ENCODE measurements at places on chromosomes 16 and 17.

DNA sequence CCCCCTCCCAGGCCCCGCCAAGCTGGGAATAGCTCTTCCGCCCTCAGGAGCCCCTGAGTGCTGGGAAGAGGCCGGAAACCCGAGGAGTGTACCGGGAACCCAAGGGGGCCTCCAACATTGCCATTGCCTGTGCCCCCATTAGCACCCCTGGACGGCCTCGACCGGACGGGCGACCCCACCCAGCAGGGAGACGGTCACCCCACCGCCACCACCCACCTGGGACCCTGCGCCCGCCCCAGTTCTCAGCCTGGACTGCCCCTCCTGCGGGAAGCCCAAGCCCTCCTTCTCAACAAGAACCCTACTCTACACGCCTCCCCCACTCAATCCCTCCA is 2.0 kb downstream of the CARHSP1 start:
- DNase-seq, result no peak

DNA sequence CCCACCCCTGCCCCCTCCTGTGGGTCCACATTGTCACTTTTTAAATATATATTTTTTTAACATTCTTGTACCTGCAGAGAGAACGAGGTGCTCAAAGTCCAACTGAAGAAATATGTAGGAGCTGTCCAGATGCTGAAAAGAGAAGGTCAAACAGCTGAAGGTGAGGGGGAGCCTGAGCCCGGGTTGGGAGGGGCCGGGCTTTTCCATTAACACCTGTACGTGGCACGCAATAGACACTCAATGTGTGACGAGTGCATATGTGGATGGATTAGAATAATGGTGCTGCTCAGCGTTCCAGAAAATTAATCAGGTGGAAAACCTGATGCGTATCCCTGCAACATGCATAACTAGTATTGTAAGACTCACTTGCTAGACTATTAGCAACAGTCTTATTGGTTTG is 223.0 kb downstream of the SNX29 start:
- no peak for DNase-seq

GRCh38 chr17:360092-360750 is 7.6 kb upstream of the RPH3AL start:
- DNase-seq, result no peak

DNA sequence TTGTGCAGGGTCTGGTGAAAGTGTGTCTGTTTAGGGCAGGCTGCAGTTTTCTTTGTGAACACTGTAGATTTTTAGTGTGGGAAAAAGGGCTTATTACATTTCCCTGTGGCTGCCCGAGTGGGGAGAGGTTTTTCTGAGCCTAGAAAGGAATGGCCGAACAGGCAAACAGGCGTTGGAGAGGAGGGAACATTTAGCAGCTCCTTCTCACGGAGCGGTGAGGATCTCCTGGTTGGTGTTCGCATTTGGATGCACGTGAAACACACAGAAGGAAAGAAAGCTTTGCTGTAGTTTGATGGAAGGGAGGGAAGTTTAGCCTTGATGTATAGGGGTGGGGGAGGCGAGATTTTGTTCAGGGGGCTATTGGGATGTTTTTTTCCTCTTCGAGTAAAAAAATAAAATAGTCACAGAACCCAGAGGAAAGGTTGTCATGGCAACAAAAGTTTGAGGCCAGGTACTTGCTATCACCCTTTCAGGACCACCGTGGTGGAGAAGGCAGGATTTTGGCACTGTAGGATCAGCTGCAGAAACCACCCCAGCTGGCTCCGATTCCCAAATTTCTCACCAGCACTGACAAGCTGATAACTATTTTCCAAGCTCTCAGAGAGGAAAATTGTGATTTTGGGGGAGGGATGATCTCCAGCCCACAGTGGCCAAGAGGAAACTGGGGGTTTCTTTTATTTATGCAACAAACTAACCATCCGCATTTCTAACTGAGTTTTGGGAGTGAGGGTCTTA is 3.5 kb downstream of the GSG1L start:
- no peak for DNase-seq

- no peak for DNase-seq
These were observed 12.4 kb downstream of the RNF40 start for GRCh38 chr16:30774367-30775130.

GRCh38 chr17:16617481-16618060 is 36.1 kb downstream of the ZNF624 start:
- DNase-seq, result no peak

DNA sequence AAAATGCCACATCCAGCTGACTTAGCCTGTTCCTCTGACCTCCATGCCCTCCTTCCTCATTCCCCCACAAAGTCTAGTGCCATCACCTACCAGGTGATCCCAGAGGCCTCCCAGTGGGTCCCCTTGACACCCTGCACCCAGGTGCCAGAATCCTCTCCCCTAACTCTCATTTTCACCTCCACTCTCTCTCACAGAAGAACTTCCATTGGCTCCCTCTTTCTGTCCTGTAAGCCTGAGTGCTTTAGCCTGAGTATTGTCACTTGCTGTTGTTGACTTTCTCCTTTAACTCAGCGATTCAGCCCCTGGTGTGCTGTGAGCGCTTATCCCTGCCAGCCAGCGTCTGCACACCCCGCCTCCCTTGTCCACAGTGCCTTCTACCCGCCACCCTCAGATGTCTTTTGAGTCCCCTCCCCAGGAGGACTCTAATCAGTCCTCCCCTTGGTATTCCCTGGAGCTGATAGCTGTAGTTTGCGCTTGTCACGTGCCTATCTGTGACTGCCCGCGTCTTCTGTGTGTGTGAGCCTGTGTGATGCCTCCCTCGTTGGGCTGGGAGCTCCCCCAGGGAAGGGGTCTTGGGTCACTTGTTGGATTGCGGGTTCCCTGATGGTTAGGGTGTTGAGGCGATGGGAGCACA is 31.9 kb downstream of the ARHGAP23 start:
- no peak for DNase-seq

DNA sequence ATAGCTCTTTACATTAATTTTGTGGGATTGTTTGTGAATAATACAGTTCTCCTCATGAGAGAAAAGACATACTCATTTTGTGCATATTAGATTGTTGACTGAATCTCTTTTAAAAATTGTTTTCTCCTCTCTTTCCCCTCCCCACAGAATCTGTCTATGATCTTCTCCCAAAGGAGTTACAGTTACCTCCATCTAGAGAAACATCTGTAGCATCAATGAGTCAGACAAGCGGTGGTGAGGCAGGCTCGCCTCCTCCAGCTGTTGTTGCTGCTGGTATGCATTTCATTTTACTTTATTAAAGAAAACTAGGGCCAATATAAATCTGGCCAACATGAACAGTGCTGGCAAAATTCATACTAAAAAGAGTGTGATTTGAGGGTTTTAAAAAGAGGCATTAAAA is 60.5 kb downstream of the NFAT5 start:
- DNase-seq, result no peak

GRCh38 chr17:81526662-81527571 is 1.3 kb upstream of the FSCN2 start:
- no peak for DNase-seq

GRCh38 chr17:35312790-35313711 is 60.4 kb downstream of the SLFN11 start:
- DNase-seq, result no peak

DNA sequence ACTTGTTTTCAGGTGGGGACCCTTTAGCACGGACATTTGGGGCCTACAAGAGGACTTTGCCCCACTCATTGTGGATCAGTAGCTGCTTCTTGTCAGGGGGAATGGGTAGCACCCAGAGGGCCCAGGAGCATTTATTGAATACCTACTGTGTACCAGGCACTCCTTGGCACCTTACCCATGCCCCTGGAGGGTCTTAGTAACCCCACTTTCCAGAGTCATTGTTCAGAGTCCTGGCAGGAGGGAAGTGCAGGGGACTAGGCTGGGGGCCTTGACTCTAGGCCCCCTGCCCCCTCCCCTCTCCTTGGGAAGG is 21.0 kb upstream of the CIBAR2 start:
- no peak for DNase-seq

DNA sequence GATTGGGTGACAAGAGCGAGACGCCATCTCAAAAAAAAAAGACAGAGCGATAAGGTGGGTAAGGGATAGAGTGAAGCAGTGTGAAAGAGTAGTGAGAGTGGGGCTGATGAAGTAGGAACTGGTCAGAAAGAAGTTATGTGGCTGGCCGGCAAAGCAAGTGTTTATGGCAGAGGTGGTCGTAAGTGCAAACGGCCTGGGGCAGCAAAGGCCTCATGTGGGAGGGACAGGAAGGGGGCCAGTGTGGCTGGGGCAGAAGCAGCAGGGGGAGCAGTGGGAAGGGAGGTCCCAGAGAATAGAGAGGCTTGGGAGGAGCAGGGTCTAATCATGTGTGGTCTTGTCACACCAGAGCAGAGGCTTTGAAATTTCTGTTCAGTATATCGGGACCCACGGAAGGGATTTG is 186.2 kb downstream of the HS3ST3B1 start:
- DNase-seq, result no peak

- DNase-seq, result no peak
These were observed 454.8 kb upstream of the CDH11 start for GRCh38 chr16:65576631-65577030.

GRCh38 chr16:52050418-52050817 is 496.5 kb downstream of the TOX3 start:
- DNase-seq, result no peak

GRCh38 chr17:51103050-51103449 is 17.6 kb downstream of the SPAG9 start:
- no peak for DNase-seq

GRCh38 chr16:49592546-49593423 is 219.2 kb downstream of the C16orf78 start:
- DNase-seq, result no peak

DNA sequence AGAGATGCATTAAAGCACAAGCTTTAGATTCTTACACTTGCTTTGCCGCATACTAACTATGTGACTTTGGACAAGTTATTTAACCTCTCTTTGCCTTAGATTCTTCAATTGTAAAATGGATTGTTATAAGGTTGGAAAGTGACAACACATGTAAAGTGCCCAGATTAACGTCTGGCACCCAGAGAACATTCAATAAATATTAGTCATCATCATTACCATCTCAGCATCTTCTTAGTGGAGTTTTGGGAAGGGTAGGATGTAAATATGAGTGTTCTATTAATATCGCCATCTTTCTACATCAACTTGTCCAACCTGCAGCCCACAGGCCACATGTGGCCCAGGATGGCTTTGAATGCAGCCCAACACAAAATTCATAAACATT is 27.4 kb upstream of the FAM20A start:
- no peak for DNase-seq

DNA sequence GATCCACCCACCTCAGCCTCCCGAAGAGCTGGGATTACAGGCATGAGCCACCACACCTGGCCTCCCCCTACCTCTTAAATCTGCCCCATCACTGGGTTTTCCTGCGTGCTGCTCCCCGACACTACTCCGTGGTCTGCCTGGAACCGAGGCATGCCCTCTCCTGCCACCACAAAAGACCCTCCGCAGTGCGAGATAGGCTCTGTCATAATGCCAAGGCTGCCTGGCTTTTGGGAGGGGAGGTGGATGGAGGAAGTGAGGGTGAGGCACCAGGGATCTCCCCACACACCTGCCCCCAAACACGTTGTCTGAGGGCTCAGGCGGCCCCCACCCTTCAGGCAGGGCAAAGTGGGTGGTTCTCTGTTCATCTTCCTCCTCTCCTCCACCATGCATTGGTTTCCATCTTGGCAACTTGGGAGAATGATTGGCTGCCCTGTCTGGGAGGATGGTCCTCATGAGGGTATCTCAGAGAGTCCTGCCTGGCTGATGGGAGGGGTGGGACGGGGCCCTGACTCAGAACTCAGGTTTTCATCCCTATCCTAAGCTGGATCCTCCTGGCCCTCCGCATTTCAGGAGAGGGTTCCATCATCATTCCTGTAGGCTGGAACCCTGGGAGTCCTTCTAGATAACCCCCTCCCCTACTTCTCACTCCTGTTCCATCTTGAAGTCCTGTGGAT is 23.2 kb downstream of the IGFBP4 start:
- no peak for DNase-seq

DNA sequence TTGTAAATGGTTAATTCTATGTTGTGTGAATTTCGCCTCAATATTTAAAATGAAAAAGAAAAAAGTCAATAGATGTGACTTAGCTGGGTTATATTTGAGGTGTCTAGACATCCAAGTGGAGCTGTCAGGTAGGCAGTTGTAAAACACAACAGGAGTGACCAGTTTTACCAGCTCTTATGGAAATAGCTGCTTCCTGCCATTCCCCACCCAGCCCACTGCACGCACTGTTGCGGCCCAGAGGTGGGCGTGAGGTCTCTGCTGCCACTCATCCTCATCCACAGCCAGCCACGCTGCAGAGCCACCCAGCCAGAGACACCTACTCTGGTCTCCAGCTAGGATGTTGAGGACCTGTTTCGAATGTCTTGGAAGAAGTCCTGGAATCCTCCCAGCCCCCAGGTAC is 3.4 kb upstream of the CARD14 start:
- DNase-seq, result no peak

- DNase-seq, result no peak
These were observed 10.7 kb downstream of the TBX2 start for GRCh38 chr17:61410141-61411010.

- DNase-seq, result no peak
These were observed 8.6 kb upstream of the TEX19 start for GRCh38 chr17:82350182-82351030.

DNA sequence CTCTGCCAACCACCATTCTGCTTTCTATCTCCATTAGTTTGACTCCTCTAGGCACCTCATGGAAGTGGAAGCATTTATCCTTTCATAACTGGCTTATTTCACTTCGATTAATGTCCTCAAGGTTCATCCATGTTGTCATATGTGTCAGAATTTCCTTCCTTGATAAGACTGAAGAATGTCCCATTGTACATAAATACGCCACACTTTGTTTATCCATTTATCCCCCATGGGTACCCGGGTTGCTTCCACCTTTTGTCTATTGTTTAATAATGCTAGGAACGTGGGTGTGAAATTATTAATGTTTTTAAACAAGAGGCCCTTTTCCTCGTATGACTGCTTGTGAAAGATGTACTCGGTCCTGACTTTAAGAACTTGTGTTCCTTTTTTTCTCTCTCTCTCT is 12.9 kb downstream of the MILR1 start:
- no peak for DNase-seq

DNA sequence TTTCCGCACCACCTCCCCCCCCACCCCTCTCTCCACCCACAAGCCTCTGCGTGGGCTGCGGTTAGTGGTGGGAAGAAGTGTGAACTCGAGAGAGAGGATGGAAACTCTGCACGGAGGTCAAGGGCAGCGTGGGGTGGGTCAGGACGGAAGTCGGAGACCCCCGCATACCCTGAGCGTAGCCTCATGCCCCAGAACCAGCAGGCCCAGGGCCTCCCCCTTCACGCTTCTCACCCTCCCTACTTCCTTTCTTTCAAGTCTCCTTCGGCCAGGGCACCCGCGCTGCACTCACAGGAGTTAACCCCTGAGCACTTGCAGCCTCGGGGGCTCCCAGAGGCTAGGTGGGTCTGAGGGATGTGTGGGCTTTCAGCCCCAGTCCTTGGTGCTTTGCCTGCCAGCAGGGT is 9.2 kb downstream of the TBKBP1 start:
- DNase-seq, result no peak

- no peak for DNase-seq
These were observed 84.7 kb downstream of the IRX5 start for GRCh38 chr16:55015181-55015913.

- no peak for DNase-seq
These were observed 17.1 kb upstream of the C17orf113 start for GRCh38 chr17:42067371-42068091.

GRCh38 chr16:68373528-68374245 is 62.9 kb downstream of the PRMT7 start:
- DNase-seq, result no peak

- no peak for DNase-seq
These were observed 2.3 kb upstream of the PGS1 start for GRCh38 chr17:78376161-78376560.
